ENCODE measurements at places on chromosomes 4 and X. TPM values are rescaled to one million over a fixed set of nuclear protein-coding genes. Genes with fewer than 3 reads are reported as not detected.

DNA sequence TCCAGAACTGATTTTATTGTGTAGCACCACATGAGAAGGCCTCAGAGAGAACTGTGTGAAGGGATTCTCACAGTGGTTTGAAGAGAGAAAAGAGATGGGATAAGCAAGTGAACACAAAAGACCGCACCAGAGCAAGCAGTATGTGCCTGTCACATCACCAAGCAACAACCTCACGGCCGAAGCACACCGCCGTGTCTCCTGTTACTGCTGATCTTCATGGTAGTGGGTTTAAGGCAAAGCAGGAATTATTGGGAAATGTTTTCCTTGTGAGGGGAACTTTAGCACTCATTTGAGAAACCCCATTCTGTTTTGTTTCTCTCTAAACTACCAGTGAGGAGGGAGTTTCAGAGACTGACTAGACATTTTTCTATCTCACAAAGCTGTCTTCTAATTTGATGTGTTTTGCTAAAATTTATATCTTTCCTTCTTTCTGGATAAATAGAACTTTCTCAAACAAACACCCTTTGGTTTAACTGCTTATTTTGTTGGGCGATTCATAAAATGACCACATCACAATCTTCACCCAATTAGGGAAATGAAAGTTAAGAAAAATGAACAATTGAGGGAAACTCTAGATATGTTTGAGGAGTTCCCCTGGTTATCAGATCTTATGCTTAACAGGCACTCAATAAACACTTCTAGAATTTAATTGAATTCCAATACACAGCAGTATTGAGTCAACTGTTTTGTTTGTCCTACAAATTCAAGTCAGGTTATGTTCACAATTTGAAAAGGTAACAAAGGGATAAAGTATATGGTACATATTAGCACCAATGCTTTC is 16.5 kb downstream of the SH3KBP1 start:
- DNase-seq, result no peak

DNA sequence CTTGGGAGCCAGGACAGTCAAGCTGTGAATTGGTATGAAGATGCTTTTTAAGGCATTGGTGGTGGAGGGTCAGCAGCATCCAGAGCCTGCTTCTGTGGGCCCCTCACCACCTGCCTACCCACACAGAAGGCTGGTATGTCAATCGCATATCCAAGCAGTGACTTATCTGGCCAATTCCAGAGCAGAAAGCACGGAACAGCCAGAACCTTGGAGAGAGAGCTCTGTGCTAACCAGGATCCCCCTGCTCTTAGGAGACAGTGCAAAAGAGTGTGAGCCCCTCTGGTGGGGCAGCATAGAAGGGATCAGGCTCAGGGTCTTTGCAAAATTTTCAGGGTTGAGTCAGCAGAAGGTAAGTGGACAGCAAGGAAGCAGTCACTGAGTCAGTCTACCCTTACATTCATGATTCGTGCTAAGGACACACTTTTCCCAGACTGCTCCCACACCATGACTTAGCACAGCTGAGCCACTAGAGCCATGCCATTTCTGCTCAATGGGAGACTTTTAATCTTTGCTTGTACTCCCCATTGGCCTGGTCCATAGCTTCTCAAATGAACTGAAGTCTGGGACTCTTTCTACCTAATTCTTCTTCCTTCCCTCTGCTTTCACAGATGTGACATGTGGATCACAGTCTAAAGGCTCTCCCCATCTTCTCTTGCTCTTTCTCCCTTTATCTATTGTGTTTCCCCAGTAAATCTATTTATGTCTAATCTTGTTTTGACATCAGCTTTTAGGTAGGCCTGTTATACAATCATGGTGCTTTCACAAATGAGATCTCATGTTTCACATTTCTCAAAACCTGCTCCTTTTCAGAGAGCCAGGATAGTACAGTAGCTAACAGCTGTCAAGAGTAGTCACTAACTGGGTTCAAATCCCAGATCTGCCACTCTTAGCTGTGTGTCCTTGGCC is 20.0 kb downstream of the MORF4L2 start:
- DNase-seq, result no peak

- DNase-seq, result no peak
Observed at GRCh38 chrX:110491846-110492620, 133.4 kb downstream of the RTL9 start.

- no peak for DNase-seq
Observed at GRCh38 chr4:102143433-102143832, 201.8 kb downstream of the SLC39A8 start.

- no peak for DNase-seq
Observed at GRCh38 chr4:93646233-93646930, 182.2 kb upstream of the ATOH1 start.

DNA sequence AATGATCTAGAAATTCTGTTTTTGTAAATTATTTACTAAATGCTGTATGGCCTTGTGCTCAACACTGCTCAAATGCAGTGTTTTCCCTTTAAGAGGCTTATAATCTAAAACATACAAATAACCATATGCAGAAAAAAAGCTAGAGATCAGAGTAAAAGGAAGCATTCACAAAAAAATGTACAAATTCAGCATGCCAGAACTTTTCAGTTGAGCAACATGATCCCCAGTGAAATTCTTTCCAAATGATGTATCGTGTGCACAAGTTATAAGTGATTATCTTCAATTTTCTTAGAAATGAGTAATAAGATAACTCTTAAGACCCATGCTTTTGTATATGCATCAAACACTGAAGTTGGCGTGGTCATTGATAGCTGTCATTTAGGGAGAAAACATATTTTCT is 5.0 kb downstream of the GPC3 start:
- DNase-seq, result no peak

DNA sequence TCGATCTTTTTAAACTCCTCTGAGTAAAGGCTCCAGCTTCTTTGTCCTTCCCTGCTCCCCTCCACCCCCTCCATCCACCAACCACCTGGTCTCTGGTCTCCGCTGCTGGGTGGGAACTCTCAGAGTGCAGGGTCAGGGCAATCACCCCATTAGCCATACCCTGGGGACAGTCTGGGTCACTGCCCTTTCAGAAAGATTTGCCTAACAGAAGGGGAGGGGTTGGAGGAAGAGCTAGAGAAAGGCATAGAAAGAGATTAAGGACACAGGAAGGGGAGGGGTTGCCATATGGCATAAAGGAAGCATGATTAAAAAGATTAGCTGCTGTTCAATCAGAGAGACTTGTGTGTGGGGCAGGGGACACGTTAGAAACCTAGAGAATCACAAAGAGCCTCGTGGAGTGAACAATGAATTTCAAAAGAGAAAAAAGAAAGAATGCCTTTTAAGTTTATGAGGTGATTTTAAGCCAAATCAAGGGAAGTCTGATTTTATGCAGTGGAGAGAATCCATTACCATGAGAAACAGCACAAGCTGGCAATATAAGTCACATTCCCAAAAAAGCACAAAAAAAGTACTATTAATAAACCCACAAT is 115.5 kb upstream of the ACSL4 start:
- no peak for DNase-seq

- no peak for DNase-seq
Observed at GRCh38 chr4:11702886-11703557, 274.3 kb upstream of the HS3ST1 start.

- DNase-seq, result no peak
Observed at GRCh38 chr4:154120006-154120676, 331.3 kb upstream of the SFRP2 start.

- no peak for DNase-seq
Observed at GRCh38 chr4:121655320-121656268, 41.2 kb downstream of the ANXA5 start.

GRCh38 chr4:60201052-60201673 is 999.0 kb upstream of the ADGRL3 start:
- DNase-seq, result peak; percentile 34

GRCh38 chrX:10156199-10157031 is at the start of gene CLCN4:
Gene CLCN4, plus strand, starts transcription at chrX:10156975. Its CDS starts 28,058 bp downstream, at chrX:10185033.
- peak; percentile 73 for DNase-seq

GRCh38 chrX:1767026-1767425 is 152.2 kb downstream of the ASMT start:
- no peak for DNase-seq

- DNase-seq, result no peak
Observed at GRCh38 chr4:165806613-165807012, 66.4 kb upstream of the TLL1 start.

- peak; percentile 42 for DNase-seq
Observed at GRCh38 chr4:109184491-109184961, 117.9 kb downstream of the COL25A1 start.

- DNase-seq, result no peak
Observed at GRCh38 chr4:145340071-145340675, 141.5 kb upstream of the SMAD1 start.

DNA sequence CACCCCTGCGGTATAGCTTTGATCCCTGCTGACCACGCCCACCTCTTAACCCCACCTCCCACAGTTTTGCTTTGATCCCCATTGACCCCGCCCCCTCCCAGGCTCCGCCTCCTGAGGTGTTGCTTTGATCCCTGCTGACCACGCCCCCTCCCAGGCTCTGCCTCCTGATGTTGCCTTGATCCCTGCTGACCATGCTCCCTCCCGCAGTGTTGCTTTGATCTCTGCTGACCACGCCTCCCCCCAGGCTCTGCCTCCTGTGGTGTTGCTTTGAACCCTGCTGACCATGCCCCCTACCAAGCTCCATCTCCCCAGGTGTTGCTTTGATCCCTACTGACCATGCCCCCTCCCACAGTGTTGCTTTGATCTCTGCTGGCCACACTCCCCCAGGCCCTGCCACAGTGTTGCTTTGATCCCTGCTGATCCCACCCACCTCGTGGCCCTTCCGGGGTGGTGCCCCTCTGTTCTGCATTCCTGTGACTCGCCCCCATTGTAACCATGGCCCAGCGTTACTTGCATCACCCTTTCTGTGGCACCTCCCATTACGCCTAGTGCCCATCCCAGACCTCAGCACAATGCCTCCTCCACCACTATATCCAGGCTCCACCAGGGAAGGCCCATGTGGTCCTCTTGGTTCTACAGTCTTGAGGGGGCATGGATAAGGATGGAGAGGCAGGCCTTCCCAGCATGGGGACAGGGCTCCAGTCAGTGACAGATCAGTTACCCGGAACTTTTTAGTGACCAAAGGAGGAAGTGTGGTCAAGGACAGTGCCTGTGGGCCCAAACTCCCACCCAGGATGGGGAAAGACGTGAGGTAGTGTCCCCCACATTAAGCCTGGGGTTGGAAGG is 70.8 kb downstream of the ADRA2C start:
- DNase-seq, result no peak

- DNase-seq, result no peak
Observed at GRCh38 chrX:17632942-17633341, 104.4 kb upstream of the SCML1 start.

GRCh38 chr4:147707892-147708672 is 23.8 kb upstream of the ARHGAP10 start:
- DNase-seq, result peak; percentile 42

- DNase-seq, result no peak
Observed at GRCh38 chrX:129318375-129318774, 204.9 kb downstream of the SMARCA1 start.

- no peak for DNase-seq
Observed at GRCh38 chr4:147587041-147587440, 30.2 kb upstream of the TMEM184C start.

GRCh38 chr4:155405059-155405458 is 28.3 kb upstream of the MAP9 start:
- no peak for DNase-seq

DNA sequence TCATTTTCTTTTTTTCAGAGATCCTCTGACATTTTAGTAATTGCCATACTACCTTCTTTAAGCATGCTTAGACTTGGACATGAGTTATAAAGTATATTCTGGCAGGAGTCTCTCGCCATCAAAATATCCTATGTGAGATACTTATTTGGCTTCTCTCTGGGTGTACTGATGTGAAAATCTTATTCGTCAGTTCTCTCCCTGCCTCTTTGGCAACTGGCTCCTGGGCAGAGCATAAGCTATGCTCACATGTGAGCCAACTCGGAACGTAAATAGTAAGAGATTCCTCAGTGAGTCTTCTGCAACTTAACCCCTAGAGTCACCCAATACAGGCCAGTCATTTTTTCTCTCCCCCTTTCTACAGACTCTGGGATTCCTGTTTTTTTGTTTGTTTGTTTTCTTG is 91.6 kb downstream of the MAGEB17 start:
- no peak for DNase-seq

DNA sequence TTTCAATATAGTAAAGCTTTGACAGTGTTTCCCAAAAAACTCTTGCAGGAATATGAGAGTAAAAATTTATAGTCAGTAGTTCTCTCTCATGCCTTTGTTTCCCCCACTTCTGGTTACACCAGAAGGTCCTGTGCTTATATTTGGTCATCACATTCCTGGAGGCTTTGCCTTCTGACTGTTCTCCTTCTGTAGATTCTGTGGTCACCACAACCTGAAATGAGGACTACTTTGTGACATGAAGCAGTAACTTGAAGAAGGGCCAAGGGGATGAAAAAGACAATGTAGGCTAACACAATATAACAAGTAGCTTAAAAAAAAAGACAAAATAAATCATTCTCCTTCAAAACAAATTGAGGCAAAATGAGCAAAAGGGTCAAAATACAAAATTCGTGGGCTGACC is 366.2 kb upstream of the NR3C2 start:
- DNase-seq, result no peak

DNA sequence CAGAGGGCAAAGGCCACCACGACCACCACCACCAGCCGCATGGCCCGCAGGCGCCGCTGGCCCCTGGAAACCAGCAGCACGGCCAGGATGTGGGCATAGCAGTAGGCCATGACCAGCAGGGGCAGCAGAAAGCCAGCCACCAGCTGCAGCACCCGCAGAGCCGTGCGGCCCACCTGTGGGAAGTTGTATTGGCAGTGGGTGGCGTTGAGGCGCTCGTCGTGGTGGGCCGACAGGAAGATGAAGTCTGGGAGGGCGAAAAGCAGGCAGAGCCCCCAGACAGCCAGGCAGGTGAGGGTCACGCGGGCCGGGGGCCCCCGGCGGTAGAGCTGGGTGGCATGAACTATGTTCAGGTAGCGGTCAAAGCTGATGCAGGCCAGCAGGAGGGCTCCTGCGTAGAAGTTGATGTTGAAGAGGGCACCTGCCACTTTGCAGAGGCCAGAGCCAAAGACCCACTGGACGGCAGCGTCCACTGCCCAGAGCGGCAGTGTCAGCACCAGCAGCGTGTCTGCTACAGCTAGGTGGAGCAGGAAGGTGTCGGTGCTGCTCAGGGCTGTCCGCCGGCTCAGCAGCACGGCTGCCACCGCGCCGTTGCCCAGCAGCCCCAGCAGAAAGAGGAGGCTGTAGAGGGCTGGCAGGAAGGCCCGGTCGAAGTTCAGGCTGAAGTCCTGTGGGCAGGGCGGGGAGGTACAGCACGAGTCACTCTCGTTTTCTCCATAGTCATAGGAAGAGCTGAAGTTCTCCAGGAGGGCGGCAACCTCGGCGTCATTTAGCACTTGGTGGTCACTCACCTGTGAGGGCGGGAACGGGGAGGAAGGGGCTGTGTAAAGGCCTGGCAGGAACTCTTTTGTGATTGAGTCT is 1.4 kb downstream of the CXCR3 start:
- DNase-seq, result no peak

- peak; percentile 39 for DNase-seq
Observed at GRCh38 chr4:118941149-118941548, 52.5 kb downstream of the SYNPO2 start.

OPRPN gene
- total RNA-seq, result not detected

ABCD1 gene
- 15.0 TPM for total RNA-seq

EXOC1L gene
- not detected for total RNA-seq

NPY1R gene
- total RNA-seq, result 2.8 TPM

MAGIX gene
- total RNA-seq, result 7.7 TPM

GAGE12E gene
- total RNA-seq, result not detected

AKAP14 gene
- total RNA-seq, result not detected

RELL1 gene
- total RNA-seq, result 29.4 TPM

SPATA18 gene
- 3.1 TPM for total RNA-seq

HERC6 gene
- 6.4 TPM for total RNA-seq

P2RY10 gene
- total RNA-seq, result not detected

LEF1 gene
- total RNA-seq, result 1.3 TPM

TMEM271 gene
- total RNA-seq, result not detected

C1QTNF7 gene
- 1.9 TPM for total RNA-seq

IQCM gene
- total RNA-seq, result not detected

PRR27 gene
- not detected for total RNA-seq

F8 gene
- total RNA-seq, result 45.7 TPM

SPANXB1 gene
- total RNA-seq, result not detected
